Right hindlimb (tissue), 1 donor: ENCODE measurements at places on chromosomes 5 and 9.

DNA sequence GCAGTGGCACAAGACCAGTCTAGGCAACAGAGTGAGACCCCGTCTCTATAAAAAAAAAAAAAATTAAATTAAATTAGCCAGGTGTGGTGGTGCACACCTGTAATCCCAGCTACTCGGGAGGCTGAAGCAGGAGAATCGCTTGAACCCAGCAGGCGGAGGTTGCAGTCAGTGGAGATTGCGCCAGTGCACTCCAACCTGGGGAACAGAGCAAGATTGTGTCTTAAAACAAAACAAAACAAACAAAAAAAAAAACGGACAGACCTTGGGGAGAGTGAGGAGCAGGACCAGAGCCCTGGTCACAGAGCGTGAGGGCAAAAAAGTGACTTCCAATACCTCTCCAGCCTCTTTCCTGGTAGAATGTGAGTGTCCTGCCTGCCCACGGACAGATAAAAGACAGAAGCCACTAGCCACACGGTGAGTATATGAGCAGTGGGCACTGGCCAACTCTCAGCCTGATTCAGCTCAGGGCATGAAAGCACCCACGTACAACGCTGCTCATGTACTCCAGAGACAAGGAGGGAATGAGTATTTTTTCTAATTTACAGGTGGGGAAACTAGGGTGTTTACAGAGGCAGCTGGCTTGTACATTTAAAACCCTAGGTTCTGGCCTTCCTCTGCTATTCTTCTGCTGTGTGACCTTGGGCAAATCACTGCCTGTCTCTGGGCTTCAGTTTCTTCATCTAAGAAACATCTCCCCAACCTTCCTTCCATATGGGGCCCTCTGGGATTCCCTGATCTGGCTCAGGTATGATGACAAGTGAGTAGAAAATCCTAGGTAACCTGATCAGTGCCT lies 1.8 kb downstream of the OLFML2A start:
- no peak for DNase-seq

- no peak for DNase-seq
Observed at GRCh38 chr5:9582406-9582805, 36.5 kb upstream of the SEMA5A start.

DNA sequence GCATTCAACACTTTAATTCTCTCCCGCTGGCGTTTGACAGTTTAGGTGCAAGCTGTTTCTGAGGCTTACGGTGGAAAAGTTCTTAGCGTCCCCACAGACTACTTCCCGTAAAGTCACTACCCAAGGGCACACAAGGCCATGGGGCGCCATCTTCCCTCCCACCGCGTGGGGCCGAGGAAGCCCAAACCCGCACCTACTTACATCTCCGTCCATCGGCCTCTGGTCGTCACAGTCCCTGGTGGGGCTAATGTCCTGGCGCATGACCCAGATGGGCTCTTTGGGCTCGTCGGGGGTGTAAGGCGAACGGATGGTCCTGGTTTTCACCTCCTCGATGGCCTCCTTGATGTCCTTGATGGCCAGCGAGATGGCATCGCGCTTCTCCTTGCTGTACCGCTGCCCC lies 156.4 kb downstream of the APBA1 start:
- DNase-seq = no peak

DNA sequence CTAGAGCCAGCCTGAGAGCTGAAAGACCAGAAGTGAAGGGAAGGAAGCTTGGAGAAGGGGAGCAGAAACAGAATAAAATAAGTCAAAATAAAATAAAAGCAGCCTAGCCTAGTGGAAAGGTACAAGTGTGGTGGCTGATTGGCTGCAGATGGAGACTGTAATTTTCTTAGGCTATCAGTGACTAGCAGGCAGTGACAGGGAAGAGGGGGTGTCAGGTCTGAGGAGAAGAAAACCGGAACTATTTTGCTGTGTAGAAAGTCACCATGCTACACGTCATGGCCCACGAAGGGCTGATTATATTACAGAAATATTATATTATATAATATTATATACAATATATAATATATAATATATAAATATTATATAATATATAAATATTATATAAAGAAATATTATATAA lies 98.1 kb upstream of the TAF11L2 start:
- DNase-seq = no peak

DNA sequence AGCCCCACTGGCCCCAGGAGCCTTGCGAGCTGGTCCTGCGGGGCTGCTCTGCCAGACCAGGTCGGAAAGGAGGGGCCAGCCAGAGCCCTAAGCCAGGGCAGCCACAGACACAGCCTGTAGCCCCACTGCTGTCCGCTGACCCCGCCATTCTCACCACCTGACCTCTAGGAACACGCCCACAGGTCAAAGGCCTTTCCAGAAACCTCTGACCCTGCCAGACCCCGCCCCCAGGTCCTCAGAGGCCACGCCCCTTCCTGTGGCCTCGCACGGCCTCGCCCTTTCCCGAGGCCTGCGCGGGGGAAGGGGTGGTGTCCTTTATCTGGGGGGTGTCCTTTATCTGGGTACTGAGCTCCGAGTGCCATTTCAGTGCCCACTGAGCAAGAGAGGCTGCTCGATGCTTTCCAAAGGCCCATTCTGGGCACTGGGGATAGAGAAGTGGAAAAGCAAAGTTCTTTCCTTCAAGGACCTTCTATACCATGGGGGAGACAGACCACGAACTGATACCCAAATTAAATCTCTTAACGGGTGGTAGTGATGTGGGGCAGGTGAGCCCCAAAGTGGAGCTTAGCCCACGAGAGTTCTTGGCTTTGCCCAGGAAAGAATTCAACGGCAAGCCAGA lies 46.5 kb downstream of the P4HA2 start:
- no peak for DNase-seq

DNA sequence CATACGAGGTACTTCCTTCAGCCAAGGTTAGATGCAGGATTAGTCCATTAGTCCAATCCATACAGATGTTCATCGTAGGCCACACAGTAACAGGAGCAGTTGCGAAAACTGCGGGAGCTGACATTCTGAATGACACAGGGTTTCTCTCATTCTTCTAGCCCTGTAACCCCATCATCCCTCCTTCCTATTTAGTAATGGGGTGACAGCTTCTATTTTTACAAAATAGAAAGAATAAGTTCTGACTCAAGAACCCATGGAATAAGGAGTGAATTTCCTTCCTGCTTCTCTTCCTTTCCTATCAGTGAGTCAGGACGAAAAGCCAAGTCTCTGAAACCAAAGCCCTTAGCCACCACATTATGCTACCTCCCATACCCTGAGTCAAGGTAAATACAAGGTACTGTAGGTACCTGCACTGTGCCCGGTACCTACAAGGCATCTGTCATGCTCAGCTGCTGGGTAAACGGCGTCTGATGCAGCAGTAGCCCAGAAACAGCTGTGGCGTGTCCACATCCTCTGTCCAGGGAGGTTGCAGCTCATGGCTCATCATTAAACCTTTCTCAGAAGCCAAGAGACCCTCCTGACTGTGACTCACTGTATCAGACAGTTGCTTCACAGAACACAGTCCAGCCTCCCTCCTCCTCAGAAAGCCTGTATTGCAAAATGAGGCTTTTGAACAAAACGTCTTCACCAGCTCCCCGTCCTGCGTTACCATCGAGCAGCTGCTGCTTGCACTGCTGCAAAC lies 84.2 kb downstream of the ESM1 start:
- DNase-seq = no peak

DNA sequence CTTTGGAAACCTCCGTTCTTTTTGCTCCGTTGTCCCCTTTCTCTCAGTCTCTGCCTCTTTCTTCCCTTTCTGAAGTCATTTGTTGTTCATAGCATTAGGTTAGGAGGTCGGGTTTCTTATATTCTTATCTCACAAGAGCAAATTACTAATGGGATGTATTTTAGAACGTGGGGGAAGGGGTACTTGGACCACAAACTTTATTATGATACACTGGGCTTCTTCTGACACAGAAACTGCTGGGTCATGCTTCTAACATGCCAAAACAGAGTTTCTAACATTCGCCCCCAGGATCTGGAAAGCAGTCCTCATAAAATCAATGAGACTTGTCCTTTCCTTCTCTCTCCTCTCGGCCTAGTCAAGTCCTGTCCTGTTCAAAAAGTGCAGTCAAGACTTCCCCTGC lies 334.4 kb downstream of the GADD45G start:
- DNase-seq = no peak

DNA sequence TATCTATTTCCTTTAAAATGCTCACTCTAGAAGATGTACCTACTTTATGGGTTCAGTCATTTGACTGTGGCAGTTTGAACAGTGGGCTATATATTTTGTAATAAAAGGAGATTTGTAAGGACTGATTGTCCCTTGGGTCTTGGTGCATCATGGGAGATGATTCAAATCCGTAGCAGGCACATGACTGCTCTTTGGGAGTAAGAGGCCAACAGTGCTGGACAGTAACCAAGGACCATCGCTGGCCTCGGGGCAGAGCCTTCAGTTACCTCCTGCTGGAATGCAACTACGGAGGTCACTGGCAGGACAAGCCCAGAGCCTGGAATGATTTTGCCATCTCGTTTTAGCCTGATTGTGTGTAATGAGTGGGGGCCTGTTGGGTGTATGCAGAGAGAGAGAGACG lies 7.0 kb upstream of the MAMDC2 start:
- no peak for DNase-seq

- DNase-seq = no peak
Observed at GRCh38 chr5:37206736-37207135, 42.4 kb downstream of the CPLANE1 start.

DNA sequence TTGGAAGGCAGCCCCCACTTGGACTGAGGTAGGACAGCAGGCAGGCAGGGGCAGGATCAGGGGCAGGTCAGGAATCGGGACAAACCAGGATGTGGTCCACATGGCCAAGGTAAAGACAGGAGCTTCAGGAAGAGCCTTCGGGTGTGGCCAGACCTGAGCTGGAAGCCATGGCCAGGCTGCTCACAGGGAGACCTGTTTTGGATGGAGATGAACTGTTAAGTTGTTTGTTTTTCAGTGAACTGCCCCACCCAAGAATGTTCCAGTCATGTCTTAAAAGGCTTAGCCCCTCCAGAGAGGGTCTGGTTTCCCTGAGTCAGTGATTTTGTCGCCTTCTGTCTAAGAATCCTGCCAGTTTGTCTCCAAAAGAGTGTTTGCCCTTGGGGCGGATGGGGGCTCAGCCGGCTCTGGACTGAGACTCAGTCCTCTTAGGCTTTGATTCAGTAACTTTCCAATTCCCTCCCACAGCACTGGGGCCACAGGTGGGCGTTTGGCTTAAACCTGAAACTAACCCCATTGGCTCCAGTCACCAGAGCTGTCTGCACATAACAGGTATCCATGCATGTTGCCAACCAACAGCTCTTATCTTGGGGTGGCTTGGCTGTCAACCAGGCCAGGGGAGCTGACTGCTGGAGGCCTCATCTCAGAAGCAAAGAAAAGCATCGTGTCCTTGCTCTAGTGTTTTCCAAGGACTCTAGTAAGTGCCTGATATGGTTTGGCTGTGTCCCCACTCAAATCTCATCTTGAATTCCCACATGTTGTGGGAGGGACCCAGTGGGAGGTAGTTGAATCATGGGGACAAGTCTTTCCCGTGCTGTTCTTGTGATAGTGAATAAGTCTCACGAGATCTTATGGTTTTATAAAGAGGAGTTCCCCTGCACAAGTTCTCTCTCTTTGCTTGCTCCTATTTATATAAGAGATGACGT lies 11.3 kb upstream of the ANKH start:
- no peak for DNase-seq

DNA sequence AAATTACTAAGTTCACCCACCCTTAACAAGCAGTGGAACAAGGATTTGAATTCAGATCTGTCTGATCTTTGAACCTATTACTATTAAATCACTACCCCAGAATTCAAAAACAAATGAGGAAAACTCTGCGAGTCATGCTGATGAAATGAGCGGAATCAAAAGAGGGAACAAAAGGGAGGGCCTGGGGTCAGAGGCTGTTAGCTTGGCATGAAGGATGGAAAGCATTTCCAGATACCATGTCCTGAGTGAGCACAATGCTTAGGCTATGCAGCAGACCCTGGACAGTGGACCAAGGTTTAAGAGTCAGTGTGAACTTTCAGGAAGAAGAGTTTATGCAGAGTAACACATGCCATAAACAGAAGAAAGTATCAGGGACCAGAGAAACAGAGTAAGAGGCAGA lies 30.5 kb downstream of the GRIA1 start:
- DNase-seq = no peak

DNA sequence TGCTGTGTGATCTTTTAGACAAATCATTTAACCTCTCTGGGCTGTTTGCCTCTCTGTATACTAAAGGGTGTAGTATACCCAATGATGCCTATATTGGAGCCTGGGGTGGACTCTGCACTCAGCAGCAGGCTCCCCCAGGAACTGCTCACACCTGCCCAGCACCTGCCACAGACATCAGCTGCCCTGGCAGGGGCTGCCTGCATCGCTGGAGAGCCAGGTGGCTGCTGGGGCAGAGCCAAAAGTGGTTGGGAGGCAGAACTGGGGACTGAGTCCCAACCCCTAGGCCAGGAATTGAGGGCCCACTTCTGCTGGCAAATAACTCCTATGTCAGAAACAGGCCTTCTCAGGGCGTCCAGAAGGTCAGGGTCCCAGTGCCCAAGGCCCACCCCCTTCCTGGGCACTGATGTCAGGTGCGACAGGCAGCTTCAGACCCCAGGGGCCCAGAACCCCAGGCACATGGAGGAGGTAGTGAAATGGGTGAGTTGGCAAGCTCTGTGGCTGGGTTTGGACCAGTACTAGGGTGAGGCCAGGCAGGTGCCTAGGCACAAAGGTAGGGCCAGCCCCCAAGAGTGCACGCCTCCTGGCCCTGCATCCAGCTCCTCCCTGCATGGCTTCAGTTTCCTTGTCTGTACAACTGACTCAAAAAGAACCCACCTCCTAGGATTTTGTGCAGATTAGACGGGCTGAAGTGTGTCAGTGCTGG lies 5.8 kb downstream of the UNC5A start:
- DNase-seq = no peak

GRCh38 chr9:126067031-126067734 lies 259.4 kb upstream of the MVB12B start:
- DNase-seq = no peak

DNA sequence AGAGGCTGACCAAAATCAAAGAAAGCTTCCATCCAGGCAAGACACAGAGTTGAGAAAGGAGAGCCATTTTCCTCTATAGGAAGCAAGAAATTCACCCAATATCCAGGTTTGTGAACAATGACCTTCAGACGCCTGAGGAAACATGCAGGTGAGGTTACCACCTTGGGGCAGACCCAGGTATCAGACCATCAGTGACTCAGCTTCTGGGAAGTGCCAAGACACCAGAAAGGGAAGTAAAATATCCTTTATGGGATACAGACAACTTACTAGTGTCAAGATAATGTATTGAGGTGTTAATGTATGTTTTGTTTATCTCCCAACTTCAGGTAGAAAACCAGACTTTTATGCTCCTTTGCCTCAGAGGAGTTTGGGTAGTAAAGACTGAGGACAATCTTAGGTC lies 2.2 kb upstream of the DTWD2 start:
- no peak for DNase-seq
